ENCODE measurements at places on chromosomes 11 and 22.

- no peak for DNase-seq
Measured at GRCh38 chr22:41687901-41688364, 734 bp downstream of the SNU13 start.

GRCh38 chr11:115578275-115578674 lies 74.1 kb upstream of the CADM1 start:
- DNase-seq, result no peak

GRCh38 chr11:118799372-118799771 lies 8.4 kb upstream of the DDX6 start:
- no peak for DNase-seq

DNA sequence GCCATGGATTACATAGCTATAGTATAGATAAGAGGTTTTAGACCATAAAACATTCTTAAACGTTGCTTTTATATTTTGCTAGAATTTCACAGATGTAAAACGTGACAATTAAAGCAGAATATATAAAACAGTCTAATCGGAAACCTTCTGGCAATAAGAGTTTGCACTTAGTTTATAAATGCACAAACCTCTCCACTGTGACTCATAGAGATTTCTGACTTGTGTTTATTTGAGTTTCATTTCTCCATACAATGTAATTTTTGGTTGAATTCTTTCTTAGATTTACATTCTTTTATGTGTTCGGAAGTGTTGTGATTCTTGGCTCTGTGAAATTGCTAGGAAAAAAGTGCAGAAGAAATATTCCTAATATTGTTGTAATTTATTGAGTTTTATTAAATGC lies 288.7 kb upstream of the CTSC start:
- no peak for DNase-seq

DNA sequence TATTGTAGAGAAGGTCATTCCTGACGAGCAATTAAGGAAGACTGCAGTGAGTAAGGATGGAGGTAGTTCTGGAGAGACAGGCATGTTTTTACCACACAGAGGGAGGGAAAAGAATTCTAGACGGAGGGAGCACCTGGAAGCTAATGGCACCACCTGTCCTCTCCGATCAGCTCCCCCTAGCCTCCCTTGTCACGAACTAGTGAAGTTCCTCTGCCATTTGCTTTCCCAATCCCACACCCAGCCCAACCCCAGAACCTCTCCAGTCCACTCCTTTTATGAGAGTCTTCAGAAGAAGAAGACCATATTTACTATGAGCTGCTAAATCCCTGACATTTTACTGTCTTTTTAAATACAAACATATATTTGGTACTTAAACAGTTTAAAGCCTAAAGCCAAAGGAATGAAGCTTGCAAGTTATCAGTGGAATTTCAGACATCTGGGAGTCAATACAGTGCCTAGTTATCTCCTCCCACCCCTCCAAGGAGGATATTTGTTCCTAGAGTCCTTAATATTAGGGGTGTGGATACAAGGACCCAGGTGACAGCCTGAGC lies 46.1 kb upstream of the HSPA8 start:
- DNase-seq, result no peak

- no peak for DNase-seq
Measured at GRCh38 chr11:34788642-34789041, 127.5 kb downstream of the APIP start.

DNA sequence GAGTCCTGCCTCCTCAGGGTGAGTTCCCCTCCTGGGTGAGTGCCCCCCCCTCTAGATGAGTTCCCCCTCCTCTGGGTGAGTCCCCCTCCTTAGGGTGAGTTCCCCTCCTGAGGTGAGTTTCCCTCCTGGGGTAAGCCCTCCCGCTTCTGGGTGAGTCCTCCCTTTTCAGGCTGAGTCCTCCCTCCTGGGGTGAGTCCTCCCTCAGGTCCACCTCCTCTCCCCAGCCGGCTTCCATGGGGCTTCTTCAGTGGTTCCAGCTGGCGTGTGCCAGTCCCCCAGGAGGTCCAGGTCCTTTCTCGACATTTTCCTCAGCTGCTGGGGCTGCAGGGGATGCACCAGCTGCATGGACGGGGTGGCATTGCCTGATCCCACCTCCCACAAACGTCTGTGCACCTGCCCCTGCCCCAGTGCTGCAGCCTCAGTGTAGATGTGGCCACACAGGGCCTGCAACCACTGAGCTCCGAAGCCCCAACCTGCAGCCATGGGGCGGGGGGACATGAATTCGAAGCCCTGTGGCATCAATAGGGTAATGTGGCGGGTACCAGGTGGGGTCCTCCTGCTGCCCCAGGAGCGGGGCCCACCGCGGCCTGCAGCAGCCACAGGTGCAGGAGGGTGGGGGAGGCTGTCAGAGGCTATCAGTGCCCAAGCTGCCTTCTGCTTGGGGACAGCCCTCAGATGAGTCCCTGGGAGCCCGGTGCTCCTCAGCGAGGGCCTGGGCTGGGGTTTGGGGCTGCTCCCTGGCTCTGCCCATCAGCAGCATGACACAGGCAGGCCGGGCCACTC lies 101.3 kb upstream of the FGF3 start:
- no peak for DNase-seq

- DNase-seq, result no peak
Measured at GRCh38 chr11:27514558-27514957, 8.0 kb upstream of the LIN7C start.

- DNase-seq, result no peak
Measured at GRCh38 chr22:40196628-40197360, 19.1 kb downstream of the TNRC6B start.

Data from activated B cell treated with CpG ODN at 0.5 μM for 24 hours (primary cell).